GM03348 (cell line): ENCODE measurements at places on chromosomes 2 and 18.

DNA sequence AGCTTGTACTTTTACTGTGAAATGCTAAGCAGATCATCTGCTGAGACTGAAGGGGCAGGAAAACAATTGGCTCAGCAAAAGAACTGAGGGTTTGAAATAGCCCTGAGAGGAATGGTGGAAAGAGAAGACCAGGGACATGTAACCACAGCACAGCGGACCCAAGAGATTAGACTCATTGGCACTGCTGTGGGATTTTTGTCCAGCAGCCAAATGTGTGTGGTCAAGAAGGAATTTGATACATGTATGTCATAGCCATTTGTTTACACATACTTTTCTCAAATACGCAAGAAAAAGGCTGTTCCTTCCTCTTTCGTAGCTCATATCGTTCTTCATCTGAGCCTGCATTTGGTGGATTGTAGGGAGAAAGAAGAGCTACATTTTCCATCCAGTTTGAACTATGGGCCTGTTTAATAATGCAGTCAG, 73.8 kb downstream of the TRABD2A start:
- DNase-seq: peak; percentile 89

- no peak for DNase-seq
Measured at GRCh38 chr18:67654101-67654500, 137.6 kb upstream of the DSEL start.

GRCh38 chr2:218745559-218746469, 35.2 kb downstream of the TTLL4 start:
- no peak for DNase-seq

DNA sequence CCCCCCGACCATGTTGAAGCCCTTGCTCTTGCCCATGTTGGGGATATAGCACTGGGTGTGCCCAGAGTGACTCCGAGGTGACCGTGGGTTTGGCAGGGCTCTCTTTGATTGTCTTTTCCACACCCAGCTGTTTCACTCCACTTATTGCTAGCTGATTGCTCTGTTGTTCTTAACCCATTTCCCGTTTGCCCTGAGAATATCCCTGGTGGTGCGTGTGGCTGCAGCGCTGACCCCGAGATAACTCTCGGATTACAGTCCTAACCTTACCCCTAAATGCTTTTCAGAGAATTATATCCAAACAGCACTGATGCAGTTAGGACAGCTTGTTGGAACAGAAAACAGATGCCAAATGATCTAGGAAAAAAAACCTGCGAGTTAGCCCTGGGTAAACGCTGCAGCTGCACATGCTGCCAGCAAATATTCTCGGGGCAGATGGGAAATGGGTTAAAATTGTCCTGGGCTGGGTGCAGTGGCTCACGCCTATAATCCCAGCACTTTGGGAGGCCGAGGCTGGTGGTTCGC, 34.3 kb upstream of the SNORC start:
- DNase-seq: no peak

DNA sequence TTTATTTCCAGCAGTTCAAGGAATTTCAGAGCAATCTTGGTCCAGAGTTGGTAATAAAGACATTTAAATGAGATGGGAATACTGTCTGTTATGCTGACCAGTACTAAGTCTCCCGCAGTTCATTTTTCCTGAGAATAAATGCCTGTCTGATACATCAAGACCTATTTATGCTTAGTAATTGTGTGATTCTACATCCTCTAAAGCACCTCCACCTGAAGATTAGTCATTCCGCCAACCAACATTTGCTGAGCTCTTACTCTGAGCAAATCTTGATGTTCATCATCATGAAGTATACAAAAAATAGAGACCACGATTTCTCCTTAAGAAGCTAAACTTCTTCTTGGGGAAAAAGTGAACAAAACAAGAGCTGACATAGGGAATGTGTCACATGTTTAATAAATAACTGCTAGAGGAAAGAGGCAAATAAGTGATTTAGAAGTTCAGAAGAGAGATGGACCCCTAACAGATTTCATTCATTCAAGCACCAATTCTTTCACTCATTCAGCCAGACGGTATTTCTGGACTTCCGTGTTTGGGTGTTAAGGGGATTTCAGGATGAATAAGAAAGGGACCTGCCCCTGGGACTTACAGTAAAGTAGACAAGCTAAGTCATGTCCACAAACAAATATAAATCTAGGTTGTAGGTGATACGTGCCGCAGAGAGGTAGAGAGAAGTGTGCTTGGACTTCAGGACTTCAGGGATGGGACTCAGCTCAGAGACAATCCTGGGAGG, 34.2 kb upstream of the PPP4R1 start:
- no peak for DNase-seq
